ENCODE measurements at places on chromosomes 5 and 9.

- no peak for DNase-seq
Observed at GRCh38 chr9:98255061-98255577, 330 bp downstream of the TBC1D2 start.

GRCh38 chr9:33109097-33109496 lies 32.6 kb upstream of the SMU1 start:
- no peak for DNase-seq

DNA sequence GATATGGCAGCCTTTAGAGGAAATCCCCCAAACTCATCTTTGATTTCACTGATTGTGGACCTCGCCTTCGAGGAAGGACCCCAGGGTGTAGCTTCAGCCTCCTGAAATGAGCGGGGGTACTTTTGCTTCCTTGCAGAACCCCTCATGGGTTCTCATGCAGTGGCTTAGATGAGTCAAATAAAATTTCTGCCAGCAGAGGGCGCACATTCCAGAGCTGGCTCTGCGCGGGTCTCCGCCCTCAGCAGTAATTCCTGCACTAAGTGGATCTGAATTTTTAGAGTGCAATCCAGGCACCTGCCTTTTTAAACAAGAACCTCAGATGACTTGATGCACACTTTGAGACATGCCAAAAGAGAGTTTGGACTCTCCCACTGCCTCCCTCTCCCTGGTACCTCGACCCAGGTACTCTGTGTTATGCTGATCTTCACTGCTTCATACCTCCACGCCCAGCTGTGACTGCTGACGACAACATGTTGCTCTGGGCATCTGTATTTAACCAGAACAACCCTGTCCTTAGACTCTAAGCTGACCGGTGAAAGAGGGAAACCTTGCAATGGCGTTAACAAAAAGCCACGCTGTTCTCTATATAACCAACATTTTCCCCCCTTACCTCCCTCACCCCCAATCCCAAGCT lies 7.3 kb downstream of the EGFLAM start:
- DNase-seq: no peak

GRCh38 chr9:129080298-129080600 lies 662 bp upstream of the DOLPP1 start:
- DNase-seq: no peak

DNA sequence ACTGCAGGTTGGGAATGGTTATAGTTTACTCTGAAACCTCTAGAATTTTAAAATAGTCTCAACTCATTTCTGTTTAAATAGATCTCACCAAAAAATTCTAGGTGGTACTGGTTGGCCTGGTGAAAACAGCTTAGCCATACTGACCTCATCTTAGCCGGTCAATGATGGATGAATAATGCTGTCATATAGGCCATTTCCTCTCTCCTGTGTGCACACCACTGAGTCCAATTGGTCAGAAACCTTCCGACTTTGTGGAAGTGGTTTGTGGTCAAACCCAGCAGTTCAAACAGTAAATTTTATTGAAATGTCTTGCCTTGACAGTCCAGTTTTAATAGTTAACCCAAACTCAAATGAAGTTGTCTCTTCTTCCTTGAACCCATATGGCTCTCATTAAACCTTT lies 98.6 kb downstream of the GIN1 start:
- no peak for DNase-seq
